ENCODE measurements at places on chromosomes 1 and 21. TPM values are rescaled to one million over a fixed set of nuclear protein-coding genes. Genes with fewer than 3 reads are reported as not detected.

Gene MGST3
- 163 TPM for polyA plus RNA-seq

DNA sequence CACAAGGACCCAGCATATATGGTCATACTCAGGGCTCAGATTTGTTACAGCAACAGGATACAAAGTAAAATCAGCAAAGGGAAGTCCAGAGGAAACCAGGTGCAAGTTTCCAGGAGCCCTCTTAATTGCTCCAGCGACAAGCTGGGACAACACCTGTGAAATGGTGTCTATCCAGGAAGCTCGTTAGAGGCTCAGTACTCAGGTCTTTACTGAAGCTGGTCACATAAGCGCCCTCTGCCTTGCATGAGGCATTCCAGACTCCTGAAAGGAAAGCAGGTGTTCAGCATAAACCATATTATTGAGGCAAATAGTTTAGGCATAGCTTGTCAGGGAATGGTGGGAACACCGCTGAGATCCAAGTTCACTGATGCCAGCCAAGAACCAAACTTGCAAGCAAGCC, 231.0 kb downstream of the SLC35F3 start:
- H3K4me3 ChIP-seq = no peak overlapping the region
- no peak for DNase-seq
- no peaks in the 10 kb centered on the region for H3K4me1 ChIP-seq
- H3K27me3 ChIP-seq = no peaks in the 10 kb centered on the region
- no peak overlapping the region for H3K27ac ChIP-seq

DNA sequence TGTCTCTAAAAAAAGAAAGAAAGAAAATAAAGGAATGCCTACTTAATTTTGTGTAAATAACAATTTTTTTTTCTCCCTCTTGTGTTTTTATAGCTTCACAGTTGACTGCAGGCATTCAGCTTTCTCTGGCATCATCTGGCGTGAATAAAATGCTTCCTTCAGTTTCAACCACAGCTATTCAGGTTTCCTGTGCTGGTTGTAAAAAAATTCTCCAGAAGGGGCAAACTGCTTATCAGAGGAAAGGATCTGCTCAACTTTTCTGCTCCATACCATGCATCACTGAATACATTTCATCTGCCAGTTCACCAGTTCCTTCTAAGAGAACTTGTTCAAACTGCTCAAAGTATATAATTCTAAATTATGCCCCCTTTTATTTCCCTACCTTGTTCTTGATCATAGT, 18.0 kb downstream of the ZMYM1 start:
- H3K27me3 ChIP-seq = no peaks in the 10 kb centered on the region
- no peak overlapping the region for H3K4me3 ChIP-seq
- no peak overlapping the region for H3K27ac ChIP-seq
- no peaks in the 10 kb centered on the region for H3K4me1 ChIP-seq

DNA sequence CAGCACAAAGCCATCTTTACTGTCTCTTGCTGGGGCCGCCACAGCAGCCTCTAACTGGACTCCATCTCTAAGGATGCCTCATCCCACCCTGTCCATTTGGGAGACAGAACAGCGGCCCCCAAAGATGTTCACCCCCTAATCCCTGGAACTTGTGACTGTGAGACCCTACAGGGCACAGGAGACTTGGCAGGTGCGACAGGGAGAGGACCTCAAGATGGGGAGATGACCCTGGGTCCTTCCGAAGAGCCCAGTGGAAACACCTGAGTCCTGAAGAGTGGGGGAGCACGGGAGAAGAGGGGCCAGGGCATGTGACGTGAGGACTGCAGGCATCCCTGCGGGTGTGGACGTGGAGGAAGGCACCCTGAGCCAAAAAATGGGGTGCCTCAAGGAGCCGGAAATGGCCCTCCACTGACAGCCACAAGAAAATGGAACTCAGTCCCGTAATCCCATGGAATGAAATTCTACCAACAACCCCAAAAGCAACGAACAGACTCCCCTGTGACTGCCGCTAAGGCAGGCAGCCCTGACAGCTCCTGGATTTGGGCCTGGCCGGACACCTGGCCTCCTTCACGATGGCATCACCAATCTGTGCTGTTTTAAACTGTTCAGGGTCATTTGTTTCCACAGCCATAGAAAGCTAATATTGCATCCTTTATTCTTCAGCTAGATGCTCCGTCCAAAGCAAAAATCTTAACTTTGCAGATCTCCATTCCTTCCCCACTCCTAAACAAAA, 34.0 kb downstream of the C2CD2 start:
- no peak overlapping the region for H3K27ac ChIP-seq
- no peaks in the 10 kb centered on the region for H3K27me3 ChIP-seq
- peaks cover 4% of the 10 kb centered on the region for H3K4me1 ChIP-seq
- DNase-seq = no peak

DNA sequence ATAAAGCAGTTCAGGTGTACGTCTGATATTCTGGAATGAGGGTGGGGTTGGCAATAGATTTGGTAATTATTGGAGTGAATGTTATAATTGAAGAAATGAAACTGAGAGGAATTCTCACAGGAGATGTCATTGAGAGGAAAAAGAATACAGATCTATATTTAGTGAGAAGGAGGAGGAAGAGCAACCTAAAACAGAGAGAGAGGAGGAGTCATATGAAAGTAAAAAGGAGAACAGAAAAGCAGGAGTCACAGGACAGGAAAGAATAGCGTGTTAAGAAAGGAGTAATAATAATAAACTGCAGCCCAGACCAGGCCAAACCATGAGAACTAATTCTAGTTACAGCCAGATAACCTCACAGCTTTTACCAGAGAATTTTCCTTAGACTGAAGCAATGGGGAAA, 62.7 kb upstream of the MROH9 start:
- no peaks in the 10 kb centered on the region for H3K36me3 ChIP-seq
- no peak for DNase-seq
- no peaks in the 10 kb centered on the region for H3K27me3 ChIP-seq
- H3K4me1 ChIP-seq = peaks cover 2% of the 10 kb centered on the region
- H3K27ac ChIP-seq = no peak overlapping the region

GRCh38 chr1:245407983-245408382, 253.2 kb downstream of the KIF26B start:
- H3K27me3 ChIP-seq = no peaks in the 10 kb centered on the region
- no peaks in the 10 kb centered on the region for H3K4me1 ChIP-seq
- H3K4me3 ChIP-seq = no peak overlapping the region
- DNase-seq = no peak

DNA sequence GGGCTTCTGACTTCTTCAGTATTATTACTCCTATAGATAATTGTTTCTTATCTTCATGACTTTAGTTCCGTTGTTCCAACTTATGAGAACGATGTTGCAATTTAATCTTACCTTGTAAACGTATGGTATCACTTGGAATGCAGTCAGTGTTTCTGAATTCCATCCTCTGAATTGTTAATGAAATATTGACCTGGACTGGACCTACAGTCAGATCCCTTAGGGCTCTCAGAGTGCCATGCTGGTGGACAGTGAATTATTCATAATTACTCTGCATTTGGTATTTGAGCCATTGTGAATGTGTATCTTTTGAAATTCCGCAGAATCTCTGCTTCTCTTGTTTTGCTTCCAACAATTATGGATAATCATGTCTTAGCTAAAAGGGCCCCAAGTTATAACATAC, 72.3 kb downstream of the PRDM2 start:
- H3K27ac ChIP-seq = no peak overlapping the region
- peaks cover 35% of the 10 kb centered on the region for H3K36me3 ChIP-seq
- H3K4me1 ChIP-seq = peaks cover 7% of the 10 kb centered on the region
- no peak overlapping the region for H3K4me3 ChIP-seq

GRCh38 chr1:55196433-55197035, 18.6 kb downstream of the USP24 start:
- no peak overlapping the region for H3K27ac ChIP-seq
- H3K36me3 ChIP-seq = peaks cover 4% of the 10 kb centered on the region
- peaks cover 4% of the 10 kb centered on the region for H3K4me1 ChIP-seq
- peak; percentile 35 for DNase-seq
- H3K27me3 ChIP-seq = no peaks in the 10 kb centered on the region
- no peak overlapping the region for H3K4me3 ChIP-seq

DNA sequence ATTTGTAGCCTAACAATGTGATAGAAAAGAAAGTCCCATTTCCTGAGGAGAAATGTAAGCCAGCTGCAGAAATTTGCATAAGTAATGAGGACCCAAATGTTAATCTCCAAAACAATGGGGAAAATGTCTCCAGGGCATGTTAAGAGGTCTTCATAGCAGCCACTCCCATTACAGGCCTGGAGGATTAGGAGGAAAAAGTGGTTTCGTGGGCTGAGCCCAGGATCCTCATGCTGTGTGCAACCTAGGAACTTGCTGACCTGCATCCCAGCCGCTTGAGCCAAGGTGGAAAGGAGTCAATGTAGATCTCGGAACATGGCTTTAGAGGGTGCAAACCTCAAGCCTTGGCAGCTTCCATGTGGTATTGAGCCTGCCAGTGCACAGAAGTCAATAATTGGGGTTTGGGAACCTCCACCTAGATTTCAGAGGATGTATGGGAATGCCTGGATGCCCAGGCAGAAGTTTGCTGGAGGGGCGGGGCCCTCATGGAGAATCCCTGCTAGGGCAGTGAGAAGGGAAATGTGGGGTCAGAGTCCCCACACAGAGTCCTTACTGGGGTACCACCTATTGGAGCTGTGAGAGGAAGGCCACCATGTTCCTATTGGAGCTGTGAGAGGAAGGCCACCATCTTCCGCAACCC, 14.2 kb upstream of the F13B start:
- H3K27me3 ChIP-seq = no peaks in the 10 kb centered on the region
- peaks cover 15% of the 10 kb centered on the region for H3K36me3 ChIP-seq
- no peak for DNase-seq
- H3K27ac ChIP-seq = no peak overlapping the region
- H3K4me3 ChIP-seq = no peak overlapping the region

GRCh38 chr1:4787551-4787950, 133.1 kb downstream of the AJAP1 start:
- H3K4me3 ChIP-seq = no peak overlapping the region
- no peaks in the 10 kb centered on the region for H3K36me3 ChIP-seq
- peaks cover 3% of the 10 kb centered on the region for H3K27me3 ChIP-seq
- H3K27ac ChIP-seq = no peak overlapping the region
